ENCODE measurements at places on chromosomes 1 and 21.

- DNase-seq: no peak
These were observed 37.8 kb upstream of the DOCK7 start for GRCh38 chr1:62726011-62726442.

- no peak for DNase-seq
These were observed 3.3 kb downstream of the ADSS2 start for GRCh38 chr1:244448279-244449036.

DNA sequence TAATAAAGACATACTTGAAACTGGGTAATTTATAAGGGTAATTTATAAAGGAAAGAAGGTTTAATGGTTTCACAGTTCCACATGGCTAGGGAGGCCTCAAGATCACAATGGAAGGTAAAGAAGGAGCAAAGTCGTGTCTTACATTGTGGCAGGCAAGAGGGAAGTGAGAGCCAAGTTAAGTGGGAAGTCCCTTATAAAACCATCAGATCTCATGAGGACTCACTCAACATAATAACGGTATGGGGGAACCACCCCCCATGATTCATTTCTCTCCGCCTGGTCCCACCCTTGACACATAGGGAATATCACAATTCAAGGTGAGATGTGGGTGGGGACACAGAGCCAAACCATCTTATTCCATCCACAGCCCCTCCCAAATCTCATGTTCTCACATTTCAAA is 76.8 kb upstream of the ZNF678 start:
- no peak for DNase-seq

DNA sequence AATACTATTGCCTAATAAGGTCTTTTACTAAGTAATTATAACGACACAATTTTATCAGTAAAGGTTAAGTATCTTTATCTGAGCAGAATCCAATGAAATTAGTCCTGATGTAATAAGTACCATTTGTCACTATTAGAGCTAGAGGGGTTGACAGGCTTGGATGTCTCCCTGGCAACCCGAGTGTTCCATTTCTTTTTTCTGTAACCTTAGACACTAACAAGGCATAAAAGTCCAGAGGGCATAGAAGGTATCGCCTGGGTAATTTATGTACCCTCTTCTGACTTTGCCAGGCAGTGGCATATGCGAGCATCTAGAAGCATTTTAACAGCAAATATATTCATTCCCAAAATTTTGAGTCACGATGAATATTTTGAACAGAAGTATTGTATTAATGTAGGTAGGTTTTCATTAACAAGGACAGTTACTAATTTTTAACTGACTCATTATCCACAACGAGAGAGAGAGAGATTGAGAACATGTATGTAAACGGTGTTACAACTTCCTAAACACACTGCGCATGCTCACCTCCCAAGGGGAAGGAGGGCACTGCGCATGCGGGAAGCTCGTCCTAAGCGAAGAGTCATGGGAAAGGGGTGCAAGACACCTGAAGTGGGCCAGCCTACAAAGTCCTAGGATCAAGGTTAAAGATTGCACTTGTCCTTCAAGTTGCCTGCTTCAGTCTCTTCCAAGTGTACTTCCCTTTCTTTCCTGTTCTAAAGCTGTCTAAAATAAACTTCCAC is 423.9 kb downstream of the DSCAM start:
- no peak for DNase-seq

DNA sequence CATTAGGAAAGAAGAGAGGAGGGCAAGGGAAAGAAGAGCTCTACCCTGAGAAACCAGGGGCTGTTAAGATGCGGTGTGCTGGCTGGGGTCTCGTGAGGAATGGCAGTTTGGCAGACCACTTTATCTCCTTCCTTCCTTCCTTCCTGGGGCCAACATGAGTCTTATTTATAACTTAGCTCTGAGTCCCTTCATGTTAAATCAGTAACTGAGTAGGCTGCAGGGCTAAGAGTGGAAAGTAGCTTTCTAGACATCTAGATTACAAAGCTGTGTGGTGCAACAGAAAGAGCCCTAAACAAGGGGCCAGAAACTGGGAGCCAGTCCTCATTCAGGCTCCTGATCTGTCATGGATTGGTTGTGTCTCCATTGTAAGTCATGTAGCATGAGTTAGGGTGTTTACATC is 135.4 kb upstream of the DUSP10 start:
- DNase-seq: no peak
